ENCODE measurements at places on chromosomes 4 and X.

- no peak for DNase-seq
Observed at GRCh38 chr4:37625499-37625898, 60.7 kb downstream of the RELL1 start.

- DNase-seq = no peak
Observed at GRCh38 chr4:42906891-42907759, 14.6 kb downstream of the GRXCR1 start.

DNA sequence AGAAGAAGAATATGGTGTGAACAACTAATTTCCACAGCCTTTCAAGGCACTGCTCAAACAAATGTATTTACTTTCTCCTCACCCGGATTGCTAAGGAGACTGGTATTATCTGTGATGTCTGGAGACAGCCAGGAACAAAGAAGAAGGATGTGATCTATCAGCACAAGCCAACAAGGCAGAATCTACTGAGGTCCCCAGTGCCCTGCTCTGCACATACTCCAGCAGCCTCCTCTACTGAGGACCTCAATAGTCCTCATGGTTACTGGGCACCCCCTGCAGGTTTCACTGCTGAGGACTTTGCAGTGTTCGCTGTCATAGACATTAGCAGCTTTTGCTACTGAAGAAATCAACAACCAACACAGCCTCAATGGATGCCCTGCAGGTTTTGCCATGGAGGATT lies 930.1 kb downstream of the ADGRL3 start:
- DNase-seq = no peak

GRCh38 chr4:125734504-125734903 lies 419.7 kb downstream of the FAT4 start:
- no peak for DNase-seq

DNA sequence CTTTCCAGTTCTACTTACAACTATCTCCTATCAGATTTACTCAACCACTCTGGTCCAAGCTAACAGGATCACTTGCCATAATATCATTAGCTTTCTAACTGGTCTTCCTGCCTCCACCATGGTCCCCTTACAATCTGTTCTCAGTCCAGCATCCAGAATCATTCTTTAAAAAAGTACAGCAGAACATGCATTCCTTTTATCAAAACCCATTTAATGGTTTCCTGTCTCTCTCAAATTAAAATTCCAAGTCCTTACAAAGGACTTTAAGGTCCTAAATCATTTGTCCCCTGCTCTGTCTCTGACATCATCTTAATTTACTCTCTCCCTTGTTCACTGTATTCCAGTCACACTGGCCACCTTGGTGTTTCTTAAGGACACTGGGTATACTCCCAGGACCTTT lies 104.6 kb downstream of the REELD1 start:
- no peak for DNase-seq

DNA sequence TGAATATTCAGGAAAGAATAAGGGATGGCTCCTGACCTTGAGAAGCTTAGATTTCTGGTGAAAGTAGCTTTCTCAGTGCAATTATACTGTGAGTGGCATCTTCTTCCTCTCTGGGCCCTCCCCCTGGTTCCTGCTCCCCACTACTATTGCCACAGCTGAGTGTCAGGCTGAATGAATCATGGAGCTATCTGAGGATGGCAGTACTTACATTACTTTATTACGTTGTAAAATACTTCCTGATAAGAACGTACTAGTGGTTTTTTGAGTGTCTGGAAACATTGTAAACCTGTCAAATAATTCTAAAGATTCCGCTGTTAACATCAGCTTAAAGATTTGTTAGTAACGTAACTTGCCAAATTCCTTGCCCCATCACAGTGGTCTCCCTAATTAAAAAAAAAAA lies 36.2 kb downstream of the ARHGAP10 start:
- DNase-seq = no peak

DNA sequence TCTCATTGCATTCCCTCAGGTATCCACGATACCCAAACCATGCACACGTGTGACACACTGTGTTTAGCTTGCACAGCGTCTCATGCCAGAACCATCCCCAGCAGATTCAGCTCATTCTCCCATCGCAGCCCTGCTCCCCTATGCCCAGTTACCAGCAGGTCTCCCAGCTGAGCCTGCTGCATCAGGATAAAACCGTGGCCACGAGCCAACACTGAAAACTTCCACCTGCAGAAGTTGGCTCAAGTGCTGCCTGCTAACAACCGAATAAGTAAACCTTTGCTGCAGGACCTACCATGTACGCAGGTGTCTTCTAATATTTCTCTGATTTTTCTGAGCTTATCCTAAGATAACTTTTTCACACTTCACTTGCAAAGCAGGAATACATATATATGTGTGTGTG lies 120.4 kb upstream of the STS start:
- no peak for DNase-seq

DNA sequence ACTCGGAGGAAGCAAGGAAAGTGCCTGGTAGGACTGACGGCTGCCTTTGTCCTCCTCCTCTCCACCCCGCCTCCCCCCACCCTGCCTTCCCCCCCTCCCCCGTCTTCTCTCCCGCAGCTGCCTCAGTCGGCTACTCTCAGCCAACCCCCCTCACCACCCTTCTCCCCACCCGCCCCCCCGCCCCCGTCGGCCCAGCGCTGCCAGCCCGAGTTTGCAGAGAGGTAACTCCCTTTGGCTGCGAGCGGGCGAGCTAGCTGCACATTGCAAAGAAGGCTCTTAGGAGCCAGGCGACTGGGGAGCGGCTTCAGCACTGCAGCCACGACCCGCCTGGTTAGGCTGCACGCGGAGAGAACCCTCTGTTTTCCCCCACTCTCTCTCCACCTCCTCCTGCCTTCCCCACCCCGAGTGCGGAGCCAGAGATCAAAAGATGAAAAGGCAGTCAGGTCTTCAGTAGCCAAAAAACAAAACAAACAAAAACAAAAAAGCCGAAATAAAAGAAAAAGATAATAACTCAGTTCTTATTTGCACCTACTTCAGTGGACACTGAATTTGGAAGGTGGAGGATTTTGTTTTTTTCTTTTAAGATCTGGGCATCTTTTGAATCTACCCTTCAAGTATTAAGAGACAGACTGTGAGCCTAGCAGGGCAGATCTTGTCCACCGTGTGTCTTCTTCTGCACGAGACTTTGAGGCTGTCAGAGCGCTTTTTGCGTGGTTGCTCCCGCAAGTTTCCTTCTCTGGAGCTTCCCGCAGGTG lies 637 bp downstream of the AR start:
- peak; percentile 63 for DNase-seq

DNA sequence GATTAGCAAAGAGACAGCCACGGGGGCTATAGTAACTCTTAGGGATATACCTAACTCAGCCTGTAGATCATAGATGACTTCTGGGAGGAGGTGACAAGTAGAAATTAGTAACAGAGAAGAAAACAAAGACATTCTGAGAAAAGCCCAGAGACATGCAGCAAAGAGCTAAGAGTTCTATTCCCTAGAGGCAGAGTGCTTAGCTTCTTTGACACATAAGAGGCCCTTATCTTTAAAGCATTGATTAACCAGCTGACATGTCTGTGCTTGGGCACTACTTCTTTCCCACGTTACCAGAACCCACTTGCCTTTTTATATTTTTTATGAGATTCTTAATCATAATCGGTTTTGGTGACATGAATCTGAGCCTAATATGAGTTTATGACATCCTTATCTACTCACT lies 179.5 kb downstream of the GABRB1 start:
- DNase-seq = no peak

GRCh38 chr4:171794528-171794927 lies 18.7 kb upstream of the GALNTL6 start:
- DNase-seq = no peak

DNA sequence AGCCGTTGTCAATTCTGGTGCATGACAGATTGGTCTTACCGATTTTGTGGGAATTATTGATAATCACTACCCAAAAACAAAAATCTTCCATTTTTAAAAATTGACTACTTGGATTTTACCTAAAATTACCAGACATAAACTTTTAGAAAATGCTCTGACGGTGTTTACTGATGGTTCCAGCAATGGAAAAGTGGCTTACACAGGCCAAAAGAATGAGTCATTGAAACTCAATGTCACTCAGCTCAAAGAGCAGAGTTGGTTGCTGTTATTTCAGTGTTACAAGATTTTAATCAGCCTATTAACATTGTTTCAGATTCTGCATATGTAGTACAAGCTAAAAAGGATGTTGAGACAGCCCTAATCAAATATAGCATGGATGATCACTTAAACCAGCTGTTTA lies 23.0 kb upstream of the UGT2B17 start:
- DNase-seq = no peak

DNA sequence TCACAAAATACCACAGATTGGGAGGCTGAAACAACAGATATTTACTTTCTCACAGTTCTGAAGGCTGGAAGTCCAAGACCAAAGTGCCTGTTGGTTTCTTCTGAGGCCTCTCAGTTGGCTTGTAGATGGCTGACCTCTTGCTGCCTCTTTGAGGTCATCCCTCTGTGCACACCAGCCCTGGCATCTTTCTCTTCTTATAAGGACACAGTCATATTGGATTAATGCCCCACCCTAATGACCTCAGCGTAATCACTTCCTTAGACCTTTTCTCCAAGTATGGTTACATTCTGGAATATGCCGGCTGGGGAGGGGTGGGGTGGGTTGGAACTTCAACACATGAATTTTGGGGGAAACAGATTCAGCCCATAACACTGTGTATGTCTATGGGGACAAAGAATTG lies 116.2 kb upstream of the LNX1 start:
- DNase-seq = no peak

DNA sequence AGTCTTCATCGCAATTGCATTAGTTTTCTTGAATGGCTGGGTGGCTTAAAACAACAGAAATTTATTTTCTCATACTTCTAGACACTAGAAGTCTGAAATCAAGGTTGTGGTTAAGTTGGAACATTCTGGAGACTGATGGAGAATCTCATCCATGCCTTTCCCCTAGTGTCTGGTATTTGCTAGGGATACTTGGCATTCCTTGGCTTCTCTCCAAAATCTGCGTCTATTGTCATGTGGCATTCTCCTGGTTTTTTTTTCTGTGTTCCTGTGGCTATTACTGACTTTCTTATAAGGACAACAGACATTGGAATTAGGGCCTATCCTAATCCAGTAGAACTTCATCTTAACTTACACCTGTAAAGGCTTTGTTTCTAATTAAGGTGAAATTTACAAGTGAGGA lies 272.8 kb upstream of the EPHA5 start:
- no peak for DNase-seq

- no peak for DNase-seq
Observed at GRCh38 chr4:173573286-173573685, 43.3 kb upstream of the HAND2 start.

DNA sequence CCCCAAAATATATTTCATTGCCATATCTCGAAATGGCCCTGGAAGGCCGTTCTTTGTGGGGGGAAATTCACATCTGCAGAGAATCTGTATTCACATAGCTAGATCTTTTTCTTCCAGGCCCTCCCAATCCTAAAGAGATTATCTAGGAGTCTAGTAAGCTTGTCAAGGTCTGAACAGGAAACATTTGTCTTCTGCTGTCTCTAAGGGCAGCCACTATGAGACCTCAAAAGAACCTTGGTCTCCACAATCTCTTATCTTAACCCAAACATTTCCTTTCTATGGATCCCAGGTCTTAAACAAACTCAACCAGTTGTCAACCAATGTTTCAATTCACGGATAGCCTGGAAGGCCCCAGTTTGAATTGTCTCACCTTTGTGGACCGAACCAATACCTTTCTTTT lies 45.0 kb downstream of the CRLF2 start:
- DNase-seq = no peak

GRCh38 chrX:40912166-40912565 lies 173.1 kb upstream of the USP9X start:
- no peak for DNase-seq
